ENCODE measurements at places on chromosomes 3 and 15.

- no peak for DNase-seq
Measured at GRCh38 chr3:130576375-130577266, 59.6 kb downstream of the COL6A6 start.

DNA sequence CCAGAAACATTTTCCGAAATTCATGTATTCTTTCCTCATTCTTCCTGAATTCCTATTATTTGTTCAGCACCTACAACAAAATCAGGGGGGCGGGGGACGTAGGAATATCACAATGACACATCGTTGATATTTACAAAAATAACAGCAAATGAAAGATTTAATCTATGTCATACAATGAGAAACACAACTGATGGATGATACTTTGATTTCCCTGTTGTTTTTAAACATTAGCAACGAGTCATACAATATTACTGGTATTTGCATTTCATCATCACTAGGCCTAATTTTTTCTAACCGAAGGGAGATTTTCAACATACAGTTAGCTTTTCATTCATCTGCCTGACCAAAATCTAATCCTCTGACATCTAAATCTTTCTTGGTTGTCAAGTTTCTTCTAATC is 45.3 kb upstream of the INO80 start:
- no peak for DNase-seq

DNA sequence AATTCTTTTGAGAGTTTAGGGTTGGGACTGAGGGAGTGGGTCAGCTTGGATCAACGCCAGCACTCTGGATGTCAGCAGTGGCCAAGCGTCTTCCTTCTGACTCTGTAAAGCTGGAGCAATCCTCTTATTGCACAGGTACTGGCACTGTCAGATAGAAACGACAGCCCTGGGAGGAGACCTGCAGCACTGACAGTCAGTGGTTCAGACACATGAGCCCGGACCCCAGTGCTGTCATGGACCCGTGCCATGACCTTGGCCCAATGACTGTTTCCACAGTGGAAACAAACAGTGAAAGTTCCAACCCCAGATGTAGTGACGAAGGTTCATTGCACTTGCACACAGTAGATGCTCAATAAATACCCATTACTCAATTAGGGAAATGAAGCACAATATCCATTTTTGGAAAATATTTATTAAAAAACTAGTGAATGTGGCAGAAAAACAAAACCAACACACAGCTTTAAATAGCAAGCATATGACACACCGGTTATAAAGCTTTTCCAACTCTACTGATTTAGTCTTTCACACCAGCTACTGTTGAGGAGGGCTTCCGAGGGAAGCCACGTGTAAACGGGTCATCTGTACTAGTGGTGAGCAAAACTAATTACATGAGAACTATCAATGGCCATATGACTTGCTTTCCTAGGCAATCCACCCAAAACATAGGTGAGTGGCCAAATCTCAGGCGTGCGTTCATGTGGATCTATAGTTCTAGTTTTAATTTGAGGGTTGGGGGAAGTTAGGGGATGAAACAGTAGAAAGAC is 22.1 kb downstream of the SIAH2 start:
- no peak for DNase-seq

DNA sequence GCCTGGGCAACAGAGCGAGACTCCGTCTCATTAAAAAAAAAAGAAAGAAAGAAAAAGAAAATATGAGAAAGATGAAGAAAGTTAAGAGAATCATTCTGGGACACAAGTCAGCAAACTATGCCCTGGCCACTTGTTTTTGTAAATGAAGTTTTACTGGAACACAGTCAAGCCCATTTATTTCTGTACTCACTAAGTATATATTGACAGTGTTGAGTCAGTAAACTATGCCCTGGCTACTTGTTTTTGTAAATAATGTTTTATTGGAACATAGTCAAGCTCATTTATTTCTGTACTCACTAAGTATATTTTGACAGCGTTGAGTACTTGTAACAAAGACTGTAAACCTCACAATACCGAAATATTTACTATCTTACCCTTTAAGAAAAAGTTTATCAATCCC is 42.2 kb upstream of the SIN3A start:
- DNase-seq, result no peak

DNA sequence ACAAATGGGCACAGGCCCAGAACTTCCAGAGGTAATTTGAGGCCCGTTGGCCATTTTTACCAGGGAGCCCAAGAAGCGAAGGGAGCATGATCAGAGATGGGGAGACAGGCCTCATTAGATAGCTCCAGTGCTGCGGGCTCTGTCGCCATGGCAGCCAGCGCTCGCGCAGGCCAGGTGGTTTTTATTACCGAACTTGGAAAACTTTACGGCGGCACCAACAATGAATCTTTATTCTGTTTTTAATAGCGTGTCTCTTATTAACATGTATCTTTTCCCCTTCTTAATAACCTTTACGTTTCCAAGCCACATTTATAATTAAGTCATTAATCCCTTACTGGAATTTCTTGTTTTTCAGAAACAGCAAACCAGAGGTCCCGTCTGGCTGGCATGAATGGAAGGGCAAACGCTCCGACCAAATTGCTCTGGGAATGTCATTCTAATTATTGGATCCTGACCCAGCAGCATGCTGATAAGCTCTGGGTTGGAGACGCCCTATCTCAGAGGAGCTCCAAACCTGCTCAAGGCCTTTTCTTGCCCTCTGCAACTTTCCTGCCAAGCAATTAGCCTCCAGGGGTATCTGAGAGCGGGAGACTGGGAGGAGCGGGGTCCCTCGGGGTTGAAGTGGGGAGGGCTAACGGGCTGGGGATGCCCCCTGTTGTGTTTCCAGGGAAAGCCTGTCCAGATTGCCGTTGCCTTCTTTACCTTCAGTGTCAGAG is 256.4 kb downstream of the TLE3 start:
- DNase-seq, result no peak

- DNase-seq, result no peak
Measured at GRCh38 chr3:156676768-156677479, 2.5 kb downstream of the TIPARP start.

GRCh38 chr3:43215138-43215537 is 71.2 kb upstream of the SNRK start:
- no peak for DNase-seq

- DNase-seq, result no peak
Measured at GRCh38 chr3:127803619-127804018, 18.7 kb downstream of the MGLL start.

GRCh38 chr15:74584779-74585178 is 30.9 kb upstream of the CLK3 start:
- DNase-seq, result no peak

DNA sequence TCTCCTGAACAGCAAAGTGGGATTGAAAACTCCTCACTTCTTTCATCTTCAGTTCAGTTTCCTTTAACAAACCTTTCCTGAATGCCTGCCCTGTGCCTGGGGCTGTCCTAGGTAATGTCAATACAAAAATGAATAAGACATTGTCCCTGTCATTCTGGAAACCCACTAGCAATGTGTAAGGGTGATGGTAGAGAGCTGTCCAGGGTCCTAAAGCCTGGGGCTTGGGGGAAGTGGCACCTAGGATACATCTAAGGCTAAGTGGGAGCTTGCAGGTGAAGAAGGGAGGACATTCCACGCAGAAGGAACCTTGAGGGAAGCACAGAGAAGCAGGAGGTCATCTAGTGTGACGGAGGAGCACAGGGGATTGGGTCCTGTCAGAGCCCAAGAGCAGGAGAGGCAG is 212.7 kb upstream of the PPP2R3A start:
- no peak for DNase-seq

DNA sequence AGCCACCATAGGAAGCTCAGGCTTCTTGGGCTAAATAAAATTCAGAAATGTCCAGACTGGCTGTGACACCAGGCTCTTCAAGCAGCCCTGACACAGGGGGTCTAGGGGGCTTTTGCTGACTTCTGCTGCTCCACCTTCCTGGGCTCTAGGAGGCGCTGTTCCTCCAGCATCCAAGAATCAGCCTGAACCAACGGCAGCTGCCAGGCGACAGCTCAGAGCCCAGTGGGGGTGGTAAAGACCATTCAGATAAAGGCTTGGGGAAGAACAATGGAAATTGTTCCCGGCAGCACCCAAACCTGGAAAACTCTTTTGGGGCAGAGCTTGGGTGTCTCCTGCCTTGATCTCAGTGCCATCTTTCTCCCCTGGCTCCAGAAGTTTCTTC is 21.6 kb upstream of the PSTPIP1 start:
- DNase-seq, result no peak

DNA sequence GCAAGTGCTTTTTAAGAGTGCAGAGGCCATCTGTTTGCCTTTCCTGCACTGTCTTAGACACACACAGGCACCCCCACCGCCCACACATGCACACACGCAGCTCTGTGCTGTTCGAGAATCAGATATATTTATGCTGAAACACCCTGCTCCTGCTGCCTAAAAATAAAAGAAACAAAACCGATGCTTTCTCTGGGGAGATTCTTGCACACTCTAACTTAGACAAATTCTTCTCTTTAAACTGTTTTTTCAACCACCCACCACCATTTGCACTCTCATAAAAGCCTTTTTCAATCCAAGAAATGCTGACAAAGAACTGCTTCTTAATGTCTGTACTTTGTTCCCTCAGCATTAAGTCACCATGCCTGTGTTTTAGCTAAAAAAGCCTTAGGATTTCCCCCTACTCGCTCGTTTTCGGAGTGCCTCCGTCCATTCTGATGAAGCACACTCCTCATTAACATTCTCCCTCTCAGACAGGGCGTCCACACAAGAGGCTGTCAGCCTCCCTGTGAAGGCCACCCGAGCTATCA is 26.2 kb downstream of the SLC12A8 start:
- no peak for DNase-seq

DNA sequence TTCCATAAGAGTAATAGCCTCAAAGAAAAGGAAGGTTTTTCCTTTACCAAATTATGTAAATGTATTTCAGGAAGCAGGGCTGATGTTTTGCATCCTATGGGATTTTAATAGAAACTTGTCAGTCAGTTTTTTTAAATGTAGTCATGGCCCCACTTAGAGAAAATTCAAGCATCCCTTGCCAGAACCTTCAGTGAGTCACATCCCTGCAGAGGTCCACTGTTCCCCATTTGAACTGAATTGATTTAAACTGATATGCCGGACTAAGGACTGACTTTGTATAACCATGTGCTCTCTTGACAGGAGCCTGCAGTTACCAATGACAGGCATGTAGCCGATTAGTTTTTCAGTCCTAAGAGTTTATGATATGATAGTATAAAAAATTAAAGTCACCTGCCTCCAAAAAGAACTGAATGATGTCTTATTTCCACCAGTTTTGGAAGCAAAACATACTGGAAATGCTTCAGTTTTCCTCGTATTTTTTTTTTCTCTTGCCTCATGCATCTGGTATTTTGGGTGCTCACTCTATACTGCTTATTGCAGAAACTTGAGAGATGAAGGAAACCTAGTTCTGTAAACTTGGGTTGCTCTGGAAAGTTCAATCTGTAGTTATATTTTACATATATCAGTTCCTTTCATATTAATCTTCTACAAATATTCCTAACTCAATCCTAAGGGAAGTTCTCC is 30.7 kb downstream of the LRTM1 start:
- DNase-seq, result no peak

- no peak for DNase-seq
Measured at GRCh38 chr15:58698887-58699641, 50.4 kb downstream of the ADAM10 start.

- no peak for DNase-seq
Measured at GRCh38 chr3:59001675-59002074, 48.1 kb downstream of the CFAP20DC start.
